ENCODE measurements at places on chromosomes 6 and 20.

- no peak for DNase-seq
Measured at GRCh38 chr6:38350942-38351341, 288.8 kb downstream of the BTBD9 start.

DNA sequence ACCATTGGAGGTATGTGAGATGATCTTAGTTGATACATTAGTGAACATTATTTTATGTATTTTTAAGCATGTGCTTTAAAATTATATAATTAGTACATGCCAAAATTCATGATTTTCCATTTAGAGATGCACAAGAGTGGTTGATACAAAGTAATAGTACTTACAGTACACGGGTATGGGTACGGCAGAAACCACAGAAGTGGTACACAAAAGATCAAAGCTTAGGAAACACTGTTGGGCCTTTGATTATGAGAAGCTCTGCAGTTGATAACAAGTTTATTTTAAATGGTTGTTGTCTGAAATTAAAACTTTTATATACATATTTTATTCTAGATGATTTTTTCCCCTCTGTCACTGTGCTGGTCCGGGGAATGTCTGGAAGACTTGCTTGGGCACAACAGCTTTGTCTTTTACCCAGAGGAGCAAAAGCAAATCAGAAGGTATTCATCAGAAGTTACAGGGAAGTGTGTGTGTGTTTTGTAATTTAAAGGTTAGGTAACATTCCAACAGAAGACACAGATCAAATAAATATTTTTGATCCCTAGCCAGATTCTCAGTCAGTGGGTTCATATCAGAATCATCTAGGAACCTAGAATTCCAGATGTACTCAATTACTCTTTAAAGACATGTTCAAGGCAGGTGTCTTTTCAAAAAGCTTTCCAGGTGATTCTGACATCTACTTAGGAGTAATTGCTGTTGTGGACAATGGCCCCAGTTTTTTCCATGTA lies 32.5 kb upstream of the ADIG start:
- DNase-seq, result no peak

- DNase-seq, result no peak
Measured at GRCh38 chr6:98579079-98579478, 255.3 kb upstream of the POU3F2 start.

DNA sequence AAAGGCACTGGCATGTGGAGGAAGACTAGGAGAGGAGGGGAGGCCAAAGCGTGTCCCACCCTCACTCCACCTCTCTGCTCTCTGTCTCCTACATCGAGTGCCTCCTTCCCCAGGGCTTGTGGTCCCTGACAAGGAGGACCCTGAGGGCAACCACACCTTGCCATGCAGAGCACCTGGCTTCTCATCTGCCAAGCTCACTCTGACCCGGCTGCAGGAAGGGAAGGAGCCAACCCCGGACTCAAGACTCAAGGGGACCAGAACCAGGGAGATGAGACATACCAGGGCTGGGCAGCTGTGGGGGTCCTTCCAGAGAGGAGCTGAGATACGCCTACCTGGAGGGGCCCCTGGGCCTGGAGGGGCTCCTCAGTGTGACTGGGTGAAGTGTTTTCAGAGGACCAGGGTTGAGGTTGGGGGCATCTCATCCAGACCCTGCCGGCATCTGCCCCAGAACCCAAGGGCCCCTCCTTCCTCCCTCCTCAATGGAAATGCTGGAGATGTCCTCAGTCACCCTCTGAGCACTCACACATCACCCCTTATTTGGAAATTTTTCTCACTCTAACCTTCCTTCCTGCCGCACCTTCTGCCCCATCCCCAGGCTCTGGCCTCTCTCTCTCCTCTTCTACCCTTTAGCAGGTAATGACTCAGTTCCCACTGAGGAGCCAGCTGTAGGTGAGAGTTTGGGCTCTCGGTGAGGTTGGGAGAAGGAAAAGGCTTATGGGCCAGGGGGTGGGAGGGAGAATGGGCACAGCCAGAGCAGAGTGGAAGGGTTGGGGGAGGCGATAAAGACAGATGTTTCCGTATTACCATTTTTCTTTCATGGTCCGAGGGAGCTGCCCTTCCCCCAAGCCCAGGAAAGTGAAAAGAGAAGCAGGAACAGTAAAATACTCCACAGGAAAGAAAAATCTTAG lies 32.0 kb upstream of the POU5F1 start:
- no peak for DNase-seq

- no peak for DNase-seq
Measured at GRCh38 chr6:99611148-99611547, 4.5 kb downstream of the PRDM13 start.

DNA sequence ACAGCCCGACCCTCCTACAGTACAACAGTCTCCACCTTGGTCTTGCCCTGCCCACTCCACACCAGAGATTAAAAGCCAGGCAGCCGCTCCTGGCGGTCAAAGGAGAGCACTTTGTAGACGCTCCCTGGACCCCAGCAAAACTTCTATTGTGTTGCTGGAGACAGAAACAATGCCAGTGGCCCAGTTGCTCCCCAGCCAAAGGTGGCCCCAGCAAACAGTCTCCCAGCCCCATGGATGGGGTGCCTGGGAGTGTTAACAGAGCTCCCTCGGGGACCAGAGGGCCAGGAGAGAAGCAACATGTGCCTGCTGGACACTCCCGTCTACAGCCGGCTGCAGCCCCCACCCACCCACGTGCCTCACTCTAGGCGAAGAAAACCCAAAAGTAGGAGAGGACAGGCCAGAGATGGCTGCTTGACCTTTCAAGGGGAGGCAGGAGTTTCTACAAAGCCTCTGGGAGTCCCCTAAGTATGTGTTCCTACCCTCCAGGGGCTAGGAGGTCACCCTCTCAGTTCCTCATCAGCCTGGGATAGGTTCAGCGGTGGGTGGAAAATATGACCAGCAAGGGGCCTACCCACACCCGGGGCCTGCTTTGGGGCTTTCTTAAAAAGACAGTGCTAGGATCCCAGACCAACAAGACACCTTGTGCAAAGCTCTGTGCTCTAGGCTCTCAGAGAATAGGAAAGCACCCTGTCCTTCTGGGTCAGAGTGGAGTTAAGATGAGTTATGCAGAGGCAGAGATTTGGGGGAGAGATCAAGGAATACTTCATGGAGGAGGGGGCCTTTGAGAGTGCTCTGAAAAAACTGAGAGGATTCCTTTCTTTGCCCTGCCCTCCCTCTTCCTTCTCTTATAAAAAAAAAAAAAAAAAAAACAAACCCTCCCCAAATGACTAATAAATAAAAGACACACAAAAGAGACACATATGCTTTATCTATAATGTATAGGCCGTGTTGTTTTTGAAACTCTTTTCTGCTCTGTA lies 19.0 kb upstream of the PREX1 start:
- DNase-seq, result no peak

GRCh38 chr20:1346315-1346969 lies 17.5 kb upstream of the SDCBP2 start:
- no peak for DNase-seq

GRCh38 chr6:108211671-108212070 lies 45.8 kb downstream of the NR2E1 start:
- DNase-seq, result no peak

DNA sequence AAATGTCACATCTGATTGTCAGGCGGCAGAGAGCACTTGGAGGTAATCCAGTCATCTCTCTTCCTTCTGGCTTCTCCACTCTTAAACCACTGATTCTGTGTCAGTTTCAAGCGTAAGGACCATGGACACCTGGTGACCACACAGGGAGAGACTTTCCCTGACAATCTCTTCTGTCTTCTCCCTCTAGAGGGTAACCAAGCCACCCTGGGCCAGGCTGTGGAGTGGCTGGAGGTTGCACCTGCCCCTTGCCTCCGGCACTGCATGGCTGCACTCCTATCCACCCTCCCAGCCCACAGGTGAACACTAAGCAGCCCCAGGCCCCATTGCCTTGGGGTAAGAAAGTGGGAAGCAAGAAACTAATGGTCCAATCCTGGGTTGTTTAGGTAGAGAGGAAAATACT lies 78.7 kb downstream of the BFSP1 start:
- DNase-seq, result no peak

DNA sequence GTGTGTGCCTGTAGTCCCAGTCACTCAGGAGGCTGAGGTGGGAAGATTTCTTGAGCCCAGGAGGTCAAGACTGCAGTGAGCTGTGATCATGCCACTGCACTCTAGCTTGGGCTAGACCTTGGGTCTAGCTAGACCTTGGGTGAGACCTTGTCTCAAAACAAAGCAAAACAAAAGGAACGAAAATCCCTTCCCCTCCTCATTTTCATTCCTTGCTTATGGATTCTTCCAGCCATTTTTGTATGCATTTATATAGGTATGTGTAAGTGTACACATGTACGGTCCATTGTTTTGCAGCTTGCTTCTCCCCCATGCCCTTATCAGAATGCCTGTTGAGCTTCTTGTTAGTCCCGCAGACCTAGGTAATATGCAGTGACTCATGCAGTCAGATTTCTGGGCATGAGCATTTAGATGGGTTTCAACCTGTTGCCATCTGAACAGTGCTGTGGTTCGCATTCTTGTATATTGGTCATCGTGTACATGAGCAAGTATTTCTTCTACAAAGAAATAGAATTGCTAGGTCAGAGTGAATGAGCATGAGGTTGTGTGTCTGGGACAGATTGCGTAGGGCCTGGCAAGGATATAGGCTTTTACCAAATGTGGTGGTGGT lies 73.2 kb downstream of the ATRN start:
- no peak for DNase-seq

DNA sequence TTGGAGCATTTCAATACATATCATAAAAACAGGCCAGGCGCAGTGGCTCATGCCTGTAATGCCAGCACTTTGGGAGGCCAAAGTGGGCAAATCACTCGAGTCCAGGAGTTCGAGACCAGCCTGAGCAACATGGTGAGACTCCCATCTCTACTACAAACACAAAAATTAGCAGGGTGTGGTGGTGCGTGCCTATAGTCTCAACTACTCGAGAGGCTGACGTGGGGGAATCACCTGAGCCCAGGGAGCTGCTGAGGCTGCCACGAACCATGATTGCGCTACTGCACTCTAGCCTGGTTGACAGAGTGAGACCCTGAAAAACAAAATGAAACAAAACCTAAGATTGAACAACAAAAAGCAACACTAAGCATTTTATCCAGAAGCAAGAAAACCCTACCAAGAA lies 47.2 kb downstream of the BACH2 start:
- no peak for DNase-seq

GRCh38 chr6:166751051-166751595 lies 124.1 kb upstream of the RPS6KA2 start:
- no peak for DNase-seq

DNA sequence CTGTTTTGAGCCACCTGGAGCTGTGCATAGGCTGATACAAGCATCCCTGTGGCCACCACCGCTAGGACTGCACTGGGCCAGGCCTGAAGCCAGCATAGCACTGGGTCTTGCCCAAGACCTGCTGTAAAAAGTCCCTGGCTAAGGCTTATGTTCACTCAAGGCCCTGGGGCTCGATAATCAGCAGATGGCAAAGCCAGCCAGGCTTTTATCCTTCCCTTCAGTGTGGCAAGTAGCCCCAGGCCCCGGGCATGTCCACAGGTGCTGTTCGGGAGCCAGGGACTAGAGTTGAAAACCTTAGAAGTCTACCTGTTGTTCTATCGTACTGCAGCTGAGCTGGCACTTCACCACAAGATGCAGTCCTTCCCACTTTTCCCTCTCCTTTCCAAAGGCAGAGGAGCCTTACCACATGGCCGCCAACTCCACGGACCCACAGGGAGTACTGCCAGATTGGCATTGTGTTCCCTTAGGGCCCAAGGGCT lies 226.4 kb upstream of the ZNF217 start:
- DNase-seq, result no peak

GRCh38 chr6:106132153-106132698 lies 46.1 kb downstream of the PRDM1 start:
- no peak for DNase-seq

DNA sequence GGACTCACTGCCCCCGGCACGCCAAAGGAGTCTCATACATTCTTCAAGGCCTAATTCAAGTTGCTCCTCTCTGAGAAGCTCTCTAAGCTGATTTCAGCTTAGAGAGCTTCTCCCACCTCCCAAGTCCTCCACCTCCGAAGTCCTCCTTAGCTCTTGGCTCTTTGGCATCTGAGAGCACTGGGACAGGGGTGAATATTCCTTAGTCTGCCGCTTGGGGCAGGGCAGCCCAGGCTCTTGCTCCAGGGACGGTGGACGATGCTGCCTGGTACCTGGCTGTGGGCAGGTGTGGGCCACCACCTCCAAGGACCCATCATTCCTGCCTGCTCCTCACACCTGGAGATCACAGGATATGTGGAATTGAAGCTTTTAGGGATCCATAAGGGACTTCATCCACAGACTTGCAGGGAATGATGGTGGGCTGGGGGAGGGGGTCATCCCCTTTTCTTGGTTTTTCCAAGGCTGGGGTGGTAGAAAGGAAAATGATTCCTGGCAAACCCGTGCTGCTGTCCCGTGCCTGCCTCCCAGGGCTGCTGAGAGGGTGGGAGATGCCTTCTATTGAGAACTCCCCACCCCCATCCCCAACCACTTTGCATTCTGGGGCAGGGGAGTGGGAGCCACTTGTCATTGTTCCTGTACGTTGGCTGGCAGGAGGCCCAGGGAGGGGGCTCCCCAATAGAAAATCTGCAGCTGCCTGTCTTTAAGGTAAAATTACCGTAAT lies 57.4 kb downstream of the ARHGAP40 start:
- DNase-seq, result no peak

DNA sequence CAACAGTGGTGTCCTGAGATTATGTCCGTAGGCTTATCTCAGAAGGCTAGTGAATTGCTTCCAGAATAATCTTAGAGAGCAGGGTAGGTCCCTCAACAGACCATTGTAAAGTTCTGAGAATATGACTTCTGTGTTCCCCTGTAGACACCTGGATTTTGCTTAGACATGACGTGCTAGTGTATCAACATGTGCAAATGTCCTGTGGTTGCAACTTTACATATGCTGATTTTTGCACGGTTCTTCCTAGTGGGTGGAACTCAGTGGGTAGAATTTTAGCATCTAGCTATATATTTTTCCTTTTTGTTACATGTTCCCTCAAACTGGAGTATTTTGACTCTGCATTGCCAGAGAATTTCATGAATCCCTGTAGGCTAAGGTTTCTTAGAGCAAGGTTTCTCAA lies 459.2 kb downstream of the RNF144B start:
- DNase-seq, result no peak

DNA sequence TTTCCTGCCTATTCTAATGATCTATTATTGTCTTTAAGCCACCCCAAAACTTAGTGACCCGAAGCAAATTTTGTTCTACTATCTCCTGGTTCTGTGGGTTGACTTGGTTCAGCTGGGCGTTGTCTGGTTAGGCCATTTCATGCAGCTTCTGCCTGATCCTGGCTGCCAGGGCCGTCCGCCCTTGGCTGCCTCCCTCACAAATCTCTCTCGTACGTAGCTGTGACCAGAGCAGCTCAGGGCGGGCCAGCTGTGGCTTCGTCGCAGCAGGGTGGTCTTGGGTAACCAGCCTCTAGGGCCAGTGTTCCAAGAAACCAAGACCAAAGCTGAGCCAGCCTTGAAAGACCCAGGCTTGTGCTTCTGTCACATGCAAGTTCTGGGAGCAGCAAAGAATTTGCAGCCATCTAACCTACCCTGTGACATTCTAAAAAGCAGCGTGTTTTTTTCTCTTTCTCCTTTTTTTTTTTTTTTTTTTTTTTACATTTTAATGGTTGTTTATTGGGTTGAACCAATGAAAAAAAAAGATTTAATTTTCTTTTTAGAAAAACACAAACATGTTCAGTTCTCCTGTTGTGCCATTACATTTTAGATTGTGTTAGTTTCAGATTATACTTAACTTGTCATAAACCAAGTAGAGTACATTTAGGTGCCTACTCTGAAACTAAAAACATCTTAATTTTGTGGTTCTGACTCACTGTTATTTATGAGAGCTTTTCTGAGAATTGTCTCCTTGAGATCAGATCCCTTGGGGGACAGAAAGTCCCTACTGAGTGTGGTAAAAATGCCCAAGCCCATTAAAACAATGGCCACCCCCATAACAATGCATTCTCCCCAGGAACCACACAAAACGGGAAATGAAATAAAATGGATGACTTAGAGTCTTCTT lies 83.9 kb downstream of the ZDHHC14 start:
- no peak for DNase-seq
